ENCODE measurements at places on chromosomes 2 and 18.

- peak; percentile 86 for DNase-seq
Observed at GRCh38 chr18:63320123-63320974, 780 bp upstream of the BCL2 start.

DNA sequence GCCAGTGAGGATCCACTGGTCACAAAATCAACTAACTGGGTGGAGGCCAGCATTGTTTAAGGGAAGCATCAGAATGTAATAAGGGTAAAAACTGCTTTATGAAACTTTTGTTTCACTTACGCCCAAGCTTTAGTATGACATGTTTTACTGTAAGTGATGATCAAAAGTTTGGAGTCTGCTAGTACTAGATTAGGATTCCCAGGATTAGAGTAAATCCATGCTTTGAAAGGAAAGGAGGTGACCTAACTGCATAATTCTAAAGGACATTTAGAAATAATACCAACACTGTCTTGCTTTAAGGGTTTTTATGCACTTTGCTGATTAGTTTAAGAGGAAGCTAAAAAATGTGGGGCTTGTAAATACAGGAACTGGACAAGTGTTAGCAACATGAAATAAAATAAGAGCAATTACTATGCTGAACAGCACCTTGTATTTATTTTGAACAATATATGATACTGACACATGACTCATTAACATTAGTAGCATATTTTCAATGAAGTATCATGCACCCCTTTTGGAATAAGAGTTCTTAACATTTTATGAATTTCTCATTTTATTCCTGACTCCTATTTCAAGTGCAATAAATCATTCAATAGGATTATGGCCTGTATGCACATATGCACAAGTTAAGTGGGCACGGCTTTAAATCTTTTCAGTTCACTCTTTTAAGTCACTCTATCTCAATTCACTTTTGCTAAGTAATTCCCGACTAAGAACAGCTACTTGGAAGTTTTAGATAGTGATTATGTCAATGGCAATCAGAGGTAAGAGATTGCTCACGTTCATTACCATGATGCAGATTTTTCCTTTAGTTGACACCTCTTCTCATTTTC lies 62.5 kb downstream of the STK39 start:
- DNase-seq, result no peak

DNA sequence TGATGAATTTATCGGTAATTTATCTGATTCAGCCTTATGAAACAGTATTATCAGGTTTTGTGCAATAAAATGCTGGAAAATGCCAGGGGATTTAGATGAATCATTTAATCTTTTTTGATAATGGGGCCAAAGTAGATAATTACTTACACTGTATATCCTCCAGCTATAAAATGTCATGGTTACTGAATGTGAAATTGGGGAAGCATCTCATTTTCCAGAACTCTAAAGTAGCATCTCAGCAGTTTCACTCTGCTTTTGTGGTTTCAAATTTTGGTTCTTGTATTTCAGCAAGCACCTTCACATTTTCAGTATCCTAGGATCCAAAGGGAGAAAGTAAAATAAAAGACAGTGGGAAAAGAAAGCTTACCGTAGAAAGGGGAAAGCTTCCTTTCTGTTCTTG lies 12.8 kb downstream of the ANKRD62 start:
- no peak for DNase-seq

DNA sequence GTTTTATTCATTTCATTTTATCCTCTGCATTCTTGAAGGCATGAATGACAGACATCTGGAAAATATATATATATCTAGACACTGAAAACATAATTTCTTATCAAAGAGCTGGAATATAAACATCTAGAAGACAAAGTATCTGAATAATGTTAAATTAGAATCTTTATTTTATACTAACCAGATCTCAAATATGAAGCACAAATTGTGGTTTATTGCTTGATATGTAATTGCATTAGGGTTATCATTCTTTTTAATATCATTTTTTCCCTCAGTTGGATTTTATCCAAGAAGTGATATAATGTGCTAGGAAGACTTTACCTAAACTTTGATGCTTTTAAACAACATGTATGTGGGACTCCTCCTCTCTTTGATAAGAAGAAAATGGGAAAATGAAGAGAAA lies 331.2 kb downstream of the ARHGAP15 start:
- DNase-seq, result no peak

DNA sequence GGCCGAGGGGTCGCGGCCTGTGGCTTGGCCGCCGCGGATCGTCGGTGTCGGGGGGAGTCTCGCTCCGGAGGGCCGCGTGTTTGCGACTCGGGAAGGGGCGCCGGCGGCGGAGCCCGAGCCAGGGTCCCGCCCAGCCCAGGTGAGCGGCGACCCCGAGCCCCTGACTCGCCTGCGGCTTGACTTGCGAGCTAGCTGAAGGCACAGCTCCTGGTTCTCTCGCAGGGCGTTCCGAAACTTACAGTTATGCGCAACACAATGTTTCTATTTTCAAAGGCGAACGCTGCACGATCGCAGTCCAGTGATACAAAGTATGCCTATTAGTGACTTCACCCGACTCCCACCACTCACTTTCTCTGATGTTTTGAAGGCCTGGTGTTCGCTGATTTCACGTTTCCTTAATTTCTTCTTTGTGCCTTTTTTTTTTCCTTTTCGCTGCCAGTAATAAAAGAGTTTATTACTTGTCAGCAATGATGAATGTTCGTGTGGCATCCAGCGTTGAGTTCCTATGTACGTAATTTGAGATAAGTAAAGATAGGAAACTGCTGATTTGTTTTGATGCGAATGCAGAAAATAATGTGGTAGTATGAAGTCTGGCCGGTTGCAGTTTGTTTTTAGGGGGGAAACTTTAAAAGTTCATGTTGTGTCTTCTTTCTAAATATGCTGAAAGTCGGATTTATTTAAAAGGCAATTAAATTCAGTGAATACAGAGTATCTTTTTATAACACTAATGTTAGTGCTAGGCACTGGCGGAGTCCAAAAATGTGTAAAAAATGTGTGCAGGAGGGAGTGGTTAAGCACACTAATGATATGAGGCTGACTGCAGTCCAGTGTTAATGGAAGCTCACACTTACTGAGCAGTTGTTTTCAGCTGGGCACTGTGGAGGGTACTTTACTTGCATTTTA lies 706 bp downstream of the UBXN2A start:
- DNase-seq, result peak; percentile 61
